ENCODE measurements at places on chromosomes 7 and 10.

- DNase-seq: no peak
Observed at GRCh38 chr7:157337316-157338149, 729 bp downstream of the DNAJB6 start.

DNA sequence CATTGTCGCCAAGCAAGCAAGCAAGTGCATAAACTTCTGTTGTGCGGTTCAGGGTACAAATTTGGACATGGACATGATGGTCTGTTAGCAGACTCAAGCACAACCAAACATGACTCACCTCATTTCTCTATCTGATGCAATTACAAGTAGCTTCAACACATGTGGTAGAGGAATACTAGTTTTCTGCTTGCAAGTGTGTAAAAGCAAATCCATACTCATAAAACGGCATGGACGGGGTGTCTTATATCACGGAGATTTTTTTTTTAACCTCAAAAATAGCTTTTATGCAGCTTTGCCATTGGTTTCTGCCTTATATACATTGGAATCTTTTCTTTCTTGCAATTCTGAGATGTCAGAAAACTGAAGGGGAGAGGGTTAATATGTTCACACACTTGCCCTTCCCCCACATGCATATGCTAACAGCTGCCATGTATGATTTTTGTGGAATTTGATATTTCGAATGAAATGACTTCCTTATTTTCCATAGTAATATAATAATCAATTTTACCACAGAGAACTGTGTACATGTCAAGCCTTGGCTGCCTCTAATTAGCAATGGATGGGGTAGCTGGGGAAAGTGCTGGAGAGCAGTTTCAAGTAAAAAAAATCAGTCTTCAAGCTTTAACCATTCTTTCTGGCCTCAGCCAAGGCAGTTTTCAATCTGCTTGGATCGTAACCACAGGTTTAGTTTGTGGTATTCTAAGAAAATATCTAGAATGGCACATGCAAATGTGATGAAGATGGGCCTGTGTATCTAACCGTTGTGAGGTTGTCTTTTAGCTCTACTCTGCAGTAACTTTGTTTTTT lies 106.0 kb upstream of the PDCD4 start:
- DNase-seq: no peak

DNA sequence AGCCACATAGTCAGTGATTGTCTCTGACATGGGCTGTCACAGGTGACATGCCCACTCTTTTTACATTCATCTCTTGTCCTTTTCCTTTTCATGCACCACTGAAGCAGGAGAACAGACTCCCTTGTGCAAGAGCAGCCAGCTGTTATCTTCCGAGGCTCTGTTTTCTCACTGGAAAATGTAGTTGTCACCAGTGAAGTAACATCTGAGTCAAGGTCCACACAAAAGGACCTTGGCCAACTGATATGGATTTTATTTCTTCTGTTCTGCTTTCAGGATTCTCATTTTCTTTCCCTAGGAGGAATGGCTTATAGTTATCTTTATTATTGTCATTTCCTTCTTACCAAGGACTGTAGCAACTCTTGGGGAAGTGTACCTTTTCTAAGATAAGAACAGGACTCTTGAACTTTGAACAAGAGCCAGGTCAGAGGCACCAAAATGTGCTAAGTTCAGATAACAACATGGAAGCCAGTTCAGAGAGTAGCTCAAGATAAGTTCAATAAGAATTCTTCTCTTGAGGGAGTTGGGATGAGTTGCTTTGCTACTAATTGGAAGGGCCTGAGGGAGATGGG lies 22.7 kb downstream of the AVPI1 start:
- no peak for DNase-seq

GRCh38 chr7:100598425-100598824 lies 3.7 kb upstream of the PCOLCE start:
- DNase-seq: no peak

DNA sequence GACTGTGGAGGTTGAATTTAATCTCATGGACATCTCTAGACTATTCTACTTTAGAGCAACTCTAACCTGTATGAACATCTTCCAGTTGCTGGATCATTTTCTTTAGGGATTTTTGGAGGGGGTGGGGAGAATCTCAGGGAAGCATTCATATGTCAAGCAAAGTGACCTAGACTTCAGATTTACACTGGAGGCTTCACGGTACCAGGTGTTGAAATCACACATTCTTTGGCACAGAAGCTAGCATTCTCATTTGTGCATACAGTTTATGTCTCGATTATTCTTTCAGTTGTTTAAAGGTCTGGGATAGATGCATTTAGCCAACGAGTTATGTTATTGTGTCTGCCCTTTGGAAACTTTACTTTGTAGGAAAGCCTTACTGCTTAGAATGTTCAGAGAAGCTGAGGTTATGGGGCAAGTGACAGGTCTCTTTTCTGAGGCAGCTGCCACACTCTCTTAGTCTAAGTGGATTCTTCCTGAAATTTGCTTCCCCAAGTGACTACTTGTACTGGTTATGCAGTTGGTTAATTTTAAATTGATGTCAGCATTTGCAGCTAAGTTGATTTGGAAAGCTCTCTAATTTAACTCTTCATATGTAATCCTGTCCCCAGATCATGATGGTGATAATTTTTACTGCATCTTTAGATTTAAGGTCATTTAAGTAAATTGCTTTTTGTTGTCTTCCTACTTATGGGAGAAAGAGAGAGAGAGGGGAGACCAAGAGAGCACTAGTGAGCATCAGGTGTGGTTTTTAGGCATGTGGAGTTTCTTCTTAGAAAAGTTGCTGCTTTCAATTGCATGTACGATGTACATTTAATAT lies 153.8 kb downstream of the PRKG1 start:
- no peak for DNase-seq

DNA sequence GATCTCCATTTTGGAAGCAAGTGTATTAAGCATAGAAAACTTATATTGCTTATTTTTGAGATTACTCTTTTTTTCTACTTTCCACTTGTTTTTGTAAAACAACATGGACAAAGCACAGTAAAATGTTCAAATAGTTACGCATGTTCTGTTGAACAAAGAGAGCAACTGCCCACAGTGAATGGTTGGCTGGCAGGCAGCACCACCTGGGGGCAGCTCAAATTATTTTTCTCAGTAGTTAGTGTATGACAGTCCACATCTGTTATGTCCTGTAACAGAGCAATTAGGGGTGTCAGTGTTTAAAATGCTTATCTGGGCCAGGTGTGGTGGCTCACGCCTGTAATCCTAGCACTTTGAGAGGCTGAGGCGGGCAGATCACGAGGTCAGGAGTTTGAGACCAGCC lies 46.1 kb upstream of the CACUL1 start:
- no peak for DNase-seq

- DNase-seq: no peak
Observed at GRCh38 chr10:34303022-34303421, 512.1 kb downstream of the PARD3 start.

DNA sequence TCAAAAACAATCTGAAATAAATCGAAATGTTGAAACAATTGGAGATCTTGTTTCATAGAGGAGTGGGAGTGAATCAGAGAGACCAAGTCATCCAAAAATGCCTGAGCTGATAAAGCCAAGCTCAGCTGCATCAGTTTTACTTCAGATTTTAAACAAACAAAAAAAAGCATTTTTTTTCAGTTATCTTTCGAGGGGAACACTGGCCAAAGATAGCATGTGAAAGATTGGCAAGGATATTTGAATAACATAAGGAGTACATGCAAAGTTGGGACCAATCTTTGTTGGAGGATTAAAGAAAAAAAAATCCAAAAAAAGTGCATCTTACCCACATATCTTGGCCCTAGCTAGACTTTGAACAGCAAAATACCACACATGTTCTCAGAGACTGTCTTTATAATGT lies 47.2 kb downstream of the RHOBTB1 start:
- no peak for DNase-seq

DNA sequence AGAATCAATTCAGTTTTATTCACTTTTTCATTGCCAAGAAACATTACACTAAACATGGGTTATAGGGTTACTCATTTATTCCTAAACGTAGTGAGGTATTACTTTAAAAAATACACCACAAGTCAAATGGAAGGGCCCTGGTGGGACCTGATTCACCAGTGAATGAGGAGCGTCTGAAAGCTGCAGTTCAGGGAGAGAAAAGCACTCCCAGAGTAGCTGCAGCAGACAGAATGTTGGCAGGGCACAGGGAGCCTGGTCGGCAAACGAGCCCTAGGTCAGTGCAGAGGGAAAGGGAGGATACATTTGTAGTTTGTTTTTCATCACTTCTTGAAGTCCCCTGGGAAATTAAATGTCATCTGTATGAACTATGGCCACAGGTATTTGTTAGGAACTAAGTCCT lies 361.7 kb upstream of the ETV1 start:
- DNase-seq: no peak

- no peak for DNase-seq
Observed at GRCh38 chr7:44269943-44270493, 55.4 kb downstream of the CAMK2B start.

GRCh38 chr7:125363873-125364272 lies 434.2 kb upstream of the POT1 start:
- DNase-seq: no peak

DNA sequence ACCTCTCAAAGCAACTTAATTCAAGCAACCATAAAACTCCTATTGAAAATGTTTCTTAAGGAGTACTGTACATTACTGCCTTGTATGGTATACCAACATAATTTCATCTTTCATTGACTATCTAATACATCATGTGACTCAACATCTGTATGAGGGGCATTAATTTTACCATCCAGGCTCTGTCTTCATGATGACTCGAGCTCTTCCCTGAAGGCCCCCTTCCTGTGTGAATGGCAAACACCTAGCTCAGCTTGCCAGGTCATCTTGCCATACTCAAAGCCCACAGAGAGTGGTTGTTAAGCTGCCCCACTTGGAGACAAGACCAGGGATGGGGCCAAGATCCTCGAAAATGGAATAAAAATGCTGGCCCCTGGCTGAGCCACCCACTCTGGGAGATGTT lies 82.4 kb downstream of the SGMS1 start:
- no peak for DNase-seq

DNA sequence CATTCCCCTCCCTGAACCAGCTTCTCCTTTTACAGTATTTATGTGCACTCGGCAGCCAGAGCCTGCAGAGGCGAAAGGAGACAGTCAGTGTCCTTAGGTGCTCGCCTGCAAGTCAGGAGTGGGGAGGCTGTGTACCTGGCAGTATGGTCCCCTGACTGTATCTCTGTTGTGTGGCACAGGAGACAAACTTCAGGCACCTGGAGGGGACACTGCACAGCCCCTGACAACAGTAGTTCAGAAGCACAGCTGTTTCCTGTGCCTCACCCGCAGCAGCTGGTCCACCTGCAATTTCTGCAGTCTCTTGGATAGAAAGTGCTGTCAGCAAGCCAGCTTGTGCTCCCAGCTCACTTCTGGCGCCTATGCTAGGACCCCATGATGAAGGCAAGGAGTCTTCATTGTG lies 73.4 kb upstream of the LAMB4 start:
- DNase-seq: no peak

DNA sequence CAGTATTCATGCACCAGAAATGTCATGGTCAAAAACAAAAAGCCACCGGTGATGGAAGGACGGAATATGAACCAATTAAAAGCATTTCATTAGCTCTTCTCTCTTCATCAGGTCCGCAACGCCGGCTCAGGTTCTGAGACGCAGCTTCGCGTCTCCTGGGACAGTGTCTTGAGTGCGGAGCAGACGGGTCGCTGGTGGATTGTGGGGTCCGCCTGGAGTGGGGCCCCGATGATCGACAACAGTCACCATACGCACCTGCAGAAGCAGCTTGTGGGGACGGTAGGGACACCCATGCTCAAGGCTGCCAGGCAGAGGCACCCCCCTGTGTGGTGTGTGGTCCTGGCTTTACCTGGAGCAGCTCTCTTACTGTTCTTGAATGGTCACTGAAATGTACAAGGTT lies 13.4 kb downstream of the NOM1 start:
- DNase-seq: no peak

DNA sequence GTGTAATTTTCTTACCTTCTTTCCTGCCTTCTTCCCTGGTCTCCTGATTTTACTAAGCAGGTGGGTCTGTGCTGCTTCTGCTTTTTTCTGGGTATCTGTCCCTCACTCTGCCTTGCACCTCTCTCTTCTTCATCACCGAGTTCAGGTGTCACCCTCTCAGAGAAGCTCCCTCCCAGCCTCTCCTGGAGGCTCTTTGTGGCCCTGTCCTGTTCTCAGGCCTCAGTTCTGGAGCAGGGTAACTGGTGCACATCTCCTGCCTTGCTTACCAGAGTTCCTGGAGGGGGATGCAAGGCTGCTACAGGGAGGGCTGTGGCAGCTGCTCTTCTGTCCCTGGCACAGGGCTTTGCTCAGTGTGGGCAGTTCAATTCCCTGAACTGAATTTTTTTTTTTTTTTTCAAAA lies 66.1 kb downstream of the RBM33 start:
- no peak for DNase-seq

DNA sequence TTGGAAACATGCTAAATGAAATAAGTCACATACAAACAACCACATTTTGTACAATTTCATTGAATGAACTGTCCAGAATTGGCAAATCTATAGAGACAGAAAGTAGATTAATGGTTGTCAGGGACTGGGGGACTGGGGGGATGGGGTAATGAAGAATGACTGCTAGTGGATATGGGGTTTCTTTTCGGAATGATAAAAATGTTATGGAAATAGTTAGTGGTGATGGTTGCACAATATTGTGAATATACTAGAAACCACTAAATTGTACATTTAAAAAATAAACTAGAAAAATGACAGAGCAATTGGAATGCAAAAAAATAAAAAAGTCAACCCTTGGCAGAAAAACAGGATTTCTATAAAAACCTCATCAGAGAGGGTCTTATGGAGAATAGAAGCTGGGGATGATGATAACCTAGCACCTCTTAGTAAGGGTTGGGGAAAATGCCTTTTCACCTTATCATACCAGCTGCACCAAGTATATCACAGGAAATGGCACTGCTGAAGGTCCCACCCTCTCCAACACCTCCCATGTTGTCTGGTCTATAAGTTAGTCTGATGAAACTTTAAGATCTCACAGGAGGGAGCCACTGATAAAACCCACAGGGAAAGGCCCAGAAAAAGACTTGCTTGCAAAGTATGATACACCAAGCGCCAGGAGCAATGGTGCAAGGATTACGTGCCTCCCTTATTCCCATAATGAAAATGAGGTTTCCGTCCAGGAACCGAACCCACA lies 23.1 kb upstream of the JAZF1 start:
- no peak for DNase-seq

DNA sequence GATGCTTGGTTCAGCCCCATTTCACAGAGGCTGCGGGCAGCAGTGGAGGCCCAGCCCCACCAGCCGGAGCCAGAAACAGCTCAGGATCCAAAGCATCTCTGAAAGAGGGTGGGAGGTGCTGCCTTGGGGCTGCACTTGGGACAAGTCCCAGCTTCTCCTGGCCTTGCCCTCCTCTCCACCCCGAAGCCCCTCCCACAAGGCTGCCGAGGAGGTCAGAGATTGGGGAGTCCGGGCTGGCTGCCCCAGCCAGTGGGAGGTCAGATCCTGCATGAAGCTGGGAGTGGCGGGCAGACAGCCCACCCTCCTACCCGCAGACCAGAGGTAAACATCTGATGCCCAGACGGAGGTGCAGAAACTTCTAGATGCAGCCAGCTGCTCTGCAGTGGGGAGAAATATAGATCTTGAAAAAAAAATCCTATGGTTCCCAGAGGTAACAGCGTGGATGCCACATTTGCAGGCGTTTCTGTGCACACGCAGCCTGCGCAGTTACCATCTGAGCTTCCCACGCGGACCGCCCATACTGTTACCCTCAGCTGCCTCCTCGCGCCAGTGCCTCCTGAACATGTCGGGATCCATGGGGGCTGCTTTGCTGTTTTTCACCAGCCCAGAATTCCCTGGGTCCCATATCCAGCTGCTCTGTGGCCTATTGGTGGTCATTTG lies 36.9 kb upstream of the GNA12 start:
- DNase-seq: no peak

Data from C1 segment of cervical spinal cord (tissue), 14 donors.